Substantia nigra (tissue), 51 donors: ENCODE measurements at places on chromosomes 4 and X.

GRCh38 chrX:65644621-65645289, 22.7 kb upstream of the MSN start:
- DNase-seq: peak; percentile 41

DNA sequence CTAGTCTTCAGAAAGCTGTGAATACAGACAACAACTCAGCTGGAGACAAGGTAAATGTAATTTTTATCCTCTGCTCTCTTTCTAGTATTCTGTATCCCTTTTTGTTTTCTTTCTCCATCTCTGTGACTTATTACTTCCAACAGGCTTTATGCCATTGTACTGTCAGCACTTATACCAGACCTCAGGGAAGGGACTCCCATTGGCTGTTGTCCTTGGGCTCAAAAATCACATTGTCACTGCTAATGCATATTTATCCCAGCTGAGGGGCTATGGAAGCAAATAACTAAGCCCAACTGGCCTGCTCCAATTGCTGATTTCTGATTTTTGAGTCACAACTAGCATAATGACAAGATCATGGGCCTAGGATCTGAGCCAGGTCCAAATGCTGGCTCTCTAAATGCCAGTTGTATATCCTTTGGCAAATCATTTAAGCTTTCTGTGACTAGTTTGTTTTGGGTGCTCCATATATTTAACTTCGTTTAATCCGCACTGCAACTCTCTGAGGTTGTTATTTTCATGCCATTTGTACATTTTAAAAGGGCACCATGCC, 395.1 kb upstream of the GNPDA2 start:
- DNase-seq: no peak

DNA sequence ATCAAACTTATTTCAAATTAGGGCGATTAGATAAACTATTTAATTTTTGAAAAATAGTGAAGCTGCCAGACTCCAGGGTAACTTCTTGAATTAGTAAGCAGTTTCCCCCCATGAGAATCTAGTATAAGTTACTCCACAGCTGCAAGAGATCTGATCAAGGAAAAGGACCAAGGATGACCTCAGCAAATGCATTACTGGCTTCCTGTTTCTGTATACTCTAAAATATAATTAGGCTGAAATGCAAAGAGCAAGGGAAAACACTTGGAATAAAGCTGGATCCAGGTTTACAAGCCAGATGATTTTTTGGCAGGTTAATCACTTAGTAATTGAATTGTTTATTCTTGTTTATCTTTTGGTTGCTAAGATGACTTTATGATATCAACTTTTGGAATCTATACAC, 13.4 kb upstream of the P2RY10 start:
- no peak for DNase-seq

- no peak for DNase-seq
Observed at GRCh38 chrX:63361494-63361893, 10.4 kb upstream of the SPIN4 start.

DNA sequence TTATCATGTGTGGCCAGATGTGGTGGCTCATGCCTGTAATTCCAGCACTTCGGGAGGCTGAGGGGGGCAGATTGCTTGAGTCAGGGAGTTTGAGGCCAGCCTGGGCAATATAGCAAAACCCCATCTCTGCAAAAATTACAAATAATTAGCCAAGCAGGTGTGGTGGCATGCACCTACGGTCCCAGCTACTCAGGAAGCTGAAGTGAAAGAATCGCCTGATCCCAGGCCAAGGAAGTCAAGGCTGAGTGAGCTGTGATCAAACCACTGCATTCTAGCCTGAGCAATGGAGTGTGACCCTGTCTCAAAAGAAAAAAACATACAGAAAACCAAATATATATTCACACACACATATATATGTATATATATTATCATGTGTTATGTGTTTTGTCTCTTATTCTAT, 15.0 kb downstream of the APELA start:
- no peak for DNase-seq

- no peak for DNase-seq
Observed at GRCh38 chr4:45876235-45876890, 247.5 kb downstream of the GABRG1 start.

GRCh38 chr4:184782731-184783373, 42.9 kb downstream of the ACSL1 start:
- DNase-seq: no peak

DNA sequence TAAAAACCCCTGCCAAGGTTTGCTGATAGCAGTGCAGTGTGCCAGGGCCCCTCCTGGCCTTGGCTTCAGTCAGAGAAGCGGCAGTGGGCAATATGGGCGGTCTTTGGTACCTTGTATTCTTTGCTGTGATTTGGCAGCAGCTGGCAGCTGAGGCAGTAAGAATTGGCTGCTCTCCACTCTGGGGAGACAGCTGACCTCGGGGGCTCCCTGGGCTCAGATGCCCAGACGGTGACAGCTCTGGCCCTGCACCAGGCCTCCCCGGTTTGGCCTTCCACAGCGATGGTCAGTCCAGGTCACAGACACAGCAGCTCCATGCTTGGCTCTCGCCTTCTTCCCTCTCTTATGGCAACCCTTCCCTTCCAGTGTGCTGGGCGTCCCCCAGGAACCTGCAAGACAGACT, 330.9 kb downstream of the BCOR start:
- peak; percentile 4 for DNase-seq

DNA sequence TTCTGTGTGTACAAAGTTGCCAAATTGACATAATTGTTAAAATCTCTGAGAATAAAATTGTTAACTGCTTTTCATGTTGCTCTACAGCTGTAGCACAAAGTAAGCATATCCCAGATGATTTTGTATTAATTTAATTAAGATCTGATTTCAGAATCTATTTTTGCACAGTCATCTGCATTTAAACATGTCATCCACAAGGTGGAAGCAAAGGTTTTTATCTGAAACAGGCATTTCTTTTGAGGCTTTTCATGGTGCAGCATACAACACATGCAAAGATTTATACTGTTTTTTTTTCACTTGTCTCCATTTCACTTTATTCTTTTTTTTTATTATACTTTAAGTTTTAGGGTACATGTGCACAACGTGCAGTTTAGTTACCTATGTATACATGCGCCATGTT, 51.2 kb downstream of the GC start:
- no peak for DNase-seq

GRCh38 chr4:57125996-57126395, 15.8 kb upstream of the IGFBP7 start:
- DNase-seq: no peak

DNA sequence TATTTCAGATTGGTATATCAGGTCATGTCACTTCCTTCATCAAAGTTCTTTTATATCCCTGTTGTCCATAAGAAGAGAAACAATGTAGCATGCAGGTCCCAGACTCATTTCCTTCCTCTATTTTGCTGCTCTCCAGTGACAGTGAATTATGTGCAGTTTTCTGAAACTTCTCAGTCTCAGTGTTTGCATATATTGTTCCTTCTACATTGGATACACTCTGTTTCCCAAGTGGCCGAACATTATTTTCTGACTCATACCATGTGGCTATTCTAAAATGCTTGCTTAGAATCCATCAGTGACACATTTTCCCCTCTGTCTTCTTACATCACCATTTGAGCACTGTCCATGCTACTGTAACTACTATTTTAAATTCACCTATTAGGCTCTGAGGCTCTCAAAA, 305.7 kb downstream of the PDHA2 start:
- DNase-seq: no peak

GRCh38 chrX:30713061-30713525, 59.9 kb downstream of the GK start:
- peak; percentile 1 for DNase-seq

DNA sequence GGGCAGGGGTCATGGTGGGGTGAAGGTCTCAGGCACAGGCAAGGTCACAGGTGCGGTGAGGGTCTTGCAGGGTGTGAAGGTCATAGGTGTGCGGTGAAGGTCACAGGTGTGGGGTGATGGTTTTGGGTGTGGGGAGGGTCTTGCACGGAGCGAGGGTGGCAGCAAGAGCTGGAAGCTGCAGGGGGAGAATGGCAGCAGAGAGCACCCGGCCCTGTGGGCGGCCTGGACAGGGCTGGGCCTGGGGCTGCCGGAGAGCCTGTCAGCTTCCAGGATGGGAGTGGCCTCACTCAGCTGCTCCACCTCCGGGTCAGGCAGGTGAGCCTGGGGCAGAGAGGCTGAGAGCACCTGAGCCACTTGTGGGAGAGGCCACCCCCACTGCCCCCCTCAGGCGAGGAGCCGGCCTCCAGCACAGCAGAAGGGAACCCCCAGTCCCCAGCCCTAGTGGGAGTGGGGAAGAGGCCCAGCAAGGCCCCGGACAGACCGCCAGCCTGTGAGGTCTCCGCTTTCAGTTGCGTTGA, 1.5 kb downstream of the MSANTD1 start:
- no peak for DNase-seq

- no peak for DNase-seq
Observed at GRCh38 chr4:60805500-60806313, 394.4 kb upstream of the ADGRL3 start.

DNA sequence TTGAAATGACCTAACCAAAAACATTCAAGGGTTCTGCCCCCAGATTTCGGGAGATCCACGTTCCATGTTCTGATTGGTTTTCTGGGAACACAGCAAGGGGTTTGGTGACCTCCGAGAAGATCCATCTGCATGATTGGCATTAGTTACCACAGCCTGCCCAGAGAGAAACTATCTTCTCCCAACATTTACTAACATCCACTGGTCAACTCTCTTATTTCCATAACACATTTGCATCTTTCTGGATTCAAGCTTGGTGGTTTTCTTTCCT, 15.6 kb downstream of the SHOX start:
- DNase-seq: no peak

- no peak for DNase-seq
Observed at GRCh38 chr4:171117457-171117856, 695.7 kb upstream of the GALNTL6 start.

GRCh38 chr4:100486496-100486895, 31.3 kb downstream of the EMCN start:
- no peak for DNase-seq

- DNase-seq: no peak
Observed at GRCh38 chr4:78197947-78198346, 140.8 kb downstream of the FRAS1 start.

- DNase-seq: no peak
Observed at GRCh38 chr4:2045518-2045951, 13.6 kb upstream of the NAT8L start.

GRCh38 chr4:142222127-142222526, 585.7 kb downstream of the IL15 start:
- DNase-seq: no peak

DNA sequence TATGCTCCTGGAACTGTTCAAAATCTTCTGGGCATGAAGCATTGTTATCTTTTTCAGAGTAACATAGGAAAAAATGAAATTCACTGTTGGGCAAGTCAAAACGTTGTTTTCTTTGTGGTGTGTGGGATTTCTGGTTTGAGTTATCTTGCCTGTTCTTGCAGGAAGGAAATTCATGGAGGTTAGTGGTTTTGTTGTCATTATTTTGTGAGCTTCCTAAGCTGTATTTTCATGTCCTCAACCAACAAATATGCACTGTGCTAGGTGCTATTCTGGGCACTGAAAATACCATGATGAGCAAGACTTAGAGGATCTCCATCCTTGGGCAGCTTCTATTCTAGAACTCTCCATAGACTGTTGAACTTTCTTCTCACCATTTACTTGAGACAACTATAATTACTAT, 16.9 kb downstream of the SPINK2 start:
- no peak for DNase-seq

DNA sequence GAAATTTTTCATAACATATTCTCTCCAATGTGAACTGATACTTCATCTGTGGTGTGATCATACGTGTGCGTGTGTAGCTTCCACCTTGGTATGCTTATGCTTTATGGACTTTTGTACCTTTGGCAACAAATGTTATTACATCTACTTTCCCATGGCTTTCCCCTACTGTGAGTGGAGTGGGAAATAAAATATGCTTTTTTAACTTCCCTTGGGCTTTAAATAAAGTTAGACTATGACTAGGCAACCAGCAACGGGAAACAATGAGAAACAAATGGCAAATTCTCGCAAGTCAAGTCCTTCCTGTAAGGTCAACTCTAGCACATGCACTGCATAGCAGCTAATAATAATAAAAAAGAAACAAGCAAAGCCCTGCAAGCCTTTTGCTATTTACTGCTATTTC, 205.0 kb upstream of the PDE5A start:
- no peak for DNase-seq

DNA sequence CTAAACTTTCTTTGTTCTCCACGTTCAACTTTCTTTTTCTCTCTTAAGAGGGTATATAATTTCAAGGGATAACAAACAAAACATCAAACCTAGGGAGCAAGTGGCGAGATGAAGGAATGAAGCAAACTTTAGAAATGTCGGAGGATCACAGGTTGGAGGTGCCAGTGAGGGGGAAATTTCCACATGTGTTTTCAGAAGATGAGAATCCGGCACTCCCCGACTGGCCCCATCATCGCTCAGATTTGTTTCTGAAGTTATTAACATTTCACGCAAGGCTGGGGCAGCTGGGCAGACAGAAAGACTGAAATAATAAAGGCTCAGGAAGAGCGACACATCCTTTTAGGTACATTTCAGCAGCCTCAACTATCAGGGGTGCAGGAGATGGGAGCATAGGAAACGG, 134.9 kb downstream of the SMIM20 start:
- no peak for DNase-seq

DNA sequence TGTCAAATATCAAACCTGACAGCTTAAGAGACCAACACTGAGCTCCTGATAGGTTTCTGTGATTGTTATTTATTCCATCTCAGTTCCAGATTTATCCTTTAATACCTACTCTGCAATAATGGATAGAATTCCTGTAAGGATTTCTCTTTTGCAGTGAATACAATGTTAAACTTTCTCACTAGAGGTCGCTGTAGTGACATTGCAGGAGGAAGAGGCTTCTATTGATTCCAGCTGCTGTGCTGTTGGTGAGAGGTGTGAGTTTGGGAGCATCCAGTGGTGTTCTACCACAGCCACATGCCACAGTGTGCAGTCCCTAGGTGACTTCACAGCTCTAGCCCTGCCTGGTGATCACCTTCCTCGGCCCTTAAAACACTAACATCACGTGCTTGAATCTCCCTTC, 34.6 kb upstream of the DCAF8L2 start:
- no peak for DNase-seq

GRCh38 chr4:40264995-40265909, 68.4 kb downstream of the RHOH start:
- DNase-seq: no peak

DNA sequence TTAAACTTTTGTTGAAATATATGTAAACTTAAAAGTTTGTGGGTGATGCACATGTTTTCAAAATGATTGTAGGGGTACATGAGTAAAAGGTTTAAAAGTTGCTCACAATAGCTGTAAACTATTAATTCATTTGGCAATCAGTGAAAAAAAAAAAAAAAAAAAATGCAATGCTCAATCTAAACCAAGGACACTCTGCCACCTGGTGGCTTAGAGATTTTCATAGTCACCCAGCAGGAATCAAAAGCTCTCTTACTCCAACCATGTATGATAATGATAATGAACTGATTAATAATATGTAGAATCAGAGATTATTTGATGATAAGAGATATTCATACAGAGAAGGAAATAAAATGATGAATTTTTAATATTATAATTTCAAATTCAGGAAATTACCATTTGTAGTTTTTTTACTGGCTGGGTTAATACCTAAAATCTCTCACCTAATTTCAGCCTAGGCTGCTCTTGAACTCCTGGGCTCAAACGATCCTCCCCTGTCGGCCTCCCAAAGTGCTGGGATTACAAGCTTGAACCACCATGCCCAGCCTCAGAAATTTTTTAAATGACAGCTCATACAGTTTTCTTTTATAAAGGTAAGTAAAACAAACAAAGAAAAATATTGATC, 46.9 kb upstream of the SLC25A4 start:
- no peak for DNase-seq

GRCh38 chr4:77454858-77455257, 150.8 kb upstream of the CXCL13 start:
- DNase-seq: no peak

GRCh38 chr4:152259866-152260265, 276.0 kb downstream of the FBXW7 start:
- no peak for DNase-seq
